ENCODE measurements at places on chromosomes 2 and 18.
A peak's percentile ranks its signal among the peaks of the same experiment; 100 is the strongest.

GRCh38 chr18:2425426-2426317 lies 145.6 kb downstream of the METTL4 start:
- no peak for DNase-seq

DNA sequence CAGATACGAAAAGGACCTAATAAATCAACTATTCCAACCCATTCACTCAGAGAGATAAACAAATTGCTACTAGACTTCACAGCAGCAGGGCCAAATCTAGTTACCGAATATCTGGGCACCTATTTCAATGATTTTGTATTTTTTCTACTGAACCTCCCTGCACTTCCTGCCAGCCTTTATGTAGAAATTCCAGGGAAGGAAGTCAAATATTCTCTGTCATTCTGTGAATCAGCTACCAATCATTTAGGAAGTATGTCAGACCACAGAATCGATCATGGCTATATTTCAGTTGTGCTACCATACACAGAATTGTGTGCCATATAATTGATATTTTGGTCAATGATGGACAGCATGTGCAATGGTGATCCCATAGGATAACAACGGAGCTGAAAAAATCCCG lies 109.6 kb upstream of the SPOPL start:
- DNase-seq: no peak

DNA sequence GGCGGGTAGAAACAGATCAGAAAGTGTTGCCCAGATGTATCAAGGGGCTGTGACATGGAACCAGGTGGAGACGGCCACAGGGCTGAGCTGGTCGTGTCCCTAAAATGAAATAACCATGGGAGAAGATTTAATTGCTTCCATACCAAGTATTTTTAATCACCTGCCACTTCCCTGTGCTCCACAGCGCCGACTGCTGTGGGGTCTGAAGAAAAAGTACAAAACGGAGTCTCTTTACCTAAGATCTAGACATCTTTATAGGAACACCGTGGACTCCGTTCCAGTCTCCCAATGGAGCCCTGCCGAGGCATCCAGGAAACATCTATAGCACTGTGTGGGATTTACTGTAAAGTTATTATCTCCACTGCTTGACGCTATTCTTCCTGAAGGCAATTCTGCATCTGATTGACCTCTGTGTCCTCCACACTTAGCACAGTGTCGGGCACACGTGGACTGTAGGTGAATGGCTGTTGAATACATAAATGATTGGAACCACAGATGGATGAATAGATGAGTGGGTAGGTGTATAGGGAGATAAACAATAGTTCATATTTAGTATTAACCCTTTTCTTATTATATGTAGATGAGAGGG lies 21.6 kb upstream of the GYPC start:
- peak; percentile 23 for DNase-seq

DNA sequence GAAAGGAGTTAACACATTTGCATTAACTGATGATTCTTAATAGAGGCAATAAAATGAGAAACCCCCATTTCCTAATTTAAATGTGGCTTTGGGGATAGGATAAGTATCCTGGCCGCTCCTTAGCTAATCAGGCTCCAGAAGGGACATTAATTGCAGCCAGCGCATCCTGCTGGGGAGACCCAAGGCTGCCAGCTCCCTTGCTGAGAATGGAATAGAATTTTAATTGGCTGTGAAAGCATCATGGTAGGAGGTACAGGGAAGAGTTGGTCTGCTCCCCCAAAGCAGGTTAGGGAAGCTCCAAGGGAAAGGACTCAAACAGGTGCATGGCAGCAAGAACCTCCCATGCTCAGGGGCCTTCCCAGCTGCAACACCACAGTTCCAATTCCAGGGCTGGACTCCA lies 71.4 kb downstream of the MARCHF4 start:
- DNase-seq: no peak

- no peak for DNase-seq
These were observed 3.9 kb upstream of the RPL31 start for GRCh38 chr2:100998235-100998573.

- DNase-seq: no peak
These were observed 71.5 kb downstream of the SFXN5 start for GRCh38 chr2:72999729-73000725.

- no peak for DNase-seq
These were observed 308.9 kb downstream of the RND3 start for GRCh38 chr2:150178591-150178990.
